ENCODE measurements at places on chromosomes 12 and 14.

DNA sequence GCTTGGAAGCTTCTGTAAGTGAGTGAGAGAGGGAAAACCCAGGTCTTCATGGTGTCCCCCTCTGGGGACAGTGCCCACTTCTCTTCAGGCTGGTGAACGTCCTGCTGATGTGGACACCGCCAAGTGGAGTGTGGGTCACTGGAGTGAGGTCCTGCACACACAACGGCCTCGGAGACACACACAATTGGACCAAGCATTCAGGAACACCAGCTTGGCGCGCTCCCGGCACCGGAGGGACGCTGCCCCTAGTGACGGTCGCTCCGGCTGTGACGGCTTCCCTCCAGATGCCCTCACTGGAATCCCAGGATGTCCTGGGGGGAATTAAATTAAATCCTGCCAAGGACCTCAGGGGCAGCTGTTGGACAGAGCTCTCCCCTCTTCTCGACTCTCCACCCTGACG lies 123.1 kb downstream of the ZNF664 start:
- no peak for DNase-seq

GRCh38 chr14:95174184-95174792 lies 17.0 kb upstream of the DICER1 start:
- no peak for DNase-seq

DNA sequence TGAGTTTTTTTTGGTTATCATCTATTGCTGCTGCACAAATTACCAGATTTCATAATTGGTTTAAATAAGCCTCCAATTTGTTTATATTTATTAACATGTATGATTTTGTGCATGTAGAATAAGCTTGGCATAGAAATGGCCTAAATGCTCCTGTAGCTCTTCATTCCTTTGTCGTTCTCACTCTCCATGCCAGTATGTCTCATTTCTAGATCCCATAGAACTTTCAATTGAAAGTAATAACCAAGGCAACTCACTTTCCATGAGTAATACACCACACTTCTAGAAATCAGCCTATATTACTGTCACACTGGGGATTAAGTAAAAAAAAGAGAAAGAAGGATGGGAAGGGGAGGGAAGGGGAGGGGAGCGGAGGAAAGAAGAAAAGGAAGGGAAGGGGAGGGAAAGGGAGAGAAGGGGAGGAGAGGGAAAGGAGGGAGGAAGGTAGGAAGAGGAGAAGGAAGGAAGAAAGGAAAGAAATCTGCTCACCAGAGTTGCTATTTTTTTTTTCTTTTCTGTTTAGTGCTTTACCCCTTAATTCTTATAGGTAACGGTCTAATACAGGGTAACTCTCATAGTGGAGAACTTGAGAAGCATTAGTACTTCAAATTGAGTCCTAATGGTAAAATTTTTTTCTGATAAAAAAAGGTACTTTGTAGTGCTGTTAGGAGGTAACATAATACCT lies 45.6 kb downstream of the MDM2 start:
- DNase-seq = no peak

GRCh38 chr12:59405992-59406391 lies 189.8 kb upstream of the SLC16A7 start:
- no peak for DNase-seq

DNA sequence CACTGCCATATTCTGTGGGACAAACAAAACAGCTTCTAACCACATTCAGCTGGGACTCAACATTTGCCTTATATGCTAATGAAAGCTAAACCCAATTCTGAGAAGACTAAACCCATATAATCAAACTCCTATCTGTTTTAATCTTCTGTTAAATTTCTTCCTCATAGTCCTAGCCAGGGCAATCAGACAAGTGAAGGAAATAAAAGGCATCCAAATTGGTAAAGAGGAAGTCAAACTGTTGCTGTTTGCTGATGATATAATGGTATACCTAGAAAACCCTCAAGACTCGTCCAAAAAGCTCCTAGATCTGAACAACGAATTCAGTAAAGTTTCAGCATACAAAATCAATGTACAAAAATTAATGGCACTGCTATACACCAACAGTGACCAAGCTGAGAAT lies 157.1 kb downstream of the PHLDA1 start:
- no peak for DNase-seq

DNA sequence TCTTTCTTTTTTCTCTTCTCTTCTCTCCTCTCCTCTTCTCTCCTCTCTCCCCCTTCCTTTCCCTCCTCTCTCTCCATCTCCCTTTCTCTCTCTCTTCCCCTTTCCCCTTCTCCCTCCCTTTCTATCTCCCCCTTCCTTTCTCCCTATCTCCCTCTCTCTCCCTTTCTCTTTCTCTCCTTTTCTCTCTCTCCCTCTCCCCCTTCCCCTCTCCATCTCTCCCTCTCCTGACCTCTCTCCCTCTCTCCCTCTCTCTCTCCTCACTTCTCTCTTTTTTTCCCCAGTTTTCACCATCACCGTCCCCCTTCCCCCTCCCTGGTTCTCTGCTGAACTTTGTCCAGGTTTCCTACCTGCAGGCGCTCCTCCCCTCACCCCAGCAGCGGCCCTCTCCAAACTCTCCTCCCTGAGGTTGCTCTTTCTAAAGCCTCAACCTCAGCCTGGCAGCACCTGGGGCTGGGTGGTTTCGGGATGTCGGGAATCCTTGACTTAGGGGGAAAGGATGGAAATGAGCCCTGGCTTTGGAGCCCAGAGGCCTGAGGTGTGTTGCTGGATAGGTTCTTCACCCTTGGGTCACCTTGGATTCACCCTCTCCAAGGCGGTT lies 14.7 kb upstream of the TBX3 start:
- no peak for DNase-seq

GRCh38 chr14:75428230-75429104 lies 645 bp downstream of the JDP2 start:
- no peak for DNase-seq

DNA sequence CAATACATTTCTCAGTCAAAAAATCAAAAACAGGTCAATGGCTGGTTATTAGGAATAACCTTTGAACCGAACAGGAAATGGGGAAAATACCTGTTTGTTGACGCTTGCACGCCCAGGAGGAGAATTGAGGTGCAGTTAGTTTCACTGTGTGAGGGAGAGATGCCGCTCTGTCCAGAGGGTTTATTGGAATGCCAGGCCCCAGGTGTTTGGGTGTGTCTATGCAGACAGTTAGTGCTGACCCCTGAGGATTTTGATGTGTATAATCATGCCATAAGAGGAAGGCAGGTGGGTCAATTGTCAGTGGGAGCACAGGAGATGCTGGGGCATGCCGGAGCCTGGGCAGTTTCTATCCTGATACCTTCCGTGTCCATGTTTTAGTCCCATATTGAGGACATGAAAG lies 100.8 kb upstream of the DIO3 start:
- no peak for DNase-seq

DNA sequence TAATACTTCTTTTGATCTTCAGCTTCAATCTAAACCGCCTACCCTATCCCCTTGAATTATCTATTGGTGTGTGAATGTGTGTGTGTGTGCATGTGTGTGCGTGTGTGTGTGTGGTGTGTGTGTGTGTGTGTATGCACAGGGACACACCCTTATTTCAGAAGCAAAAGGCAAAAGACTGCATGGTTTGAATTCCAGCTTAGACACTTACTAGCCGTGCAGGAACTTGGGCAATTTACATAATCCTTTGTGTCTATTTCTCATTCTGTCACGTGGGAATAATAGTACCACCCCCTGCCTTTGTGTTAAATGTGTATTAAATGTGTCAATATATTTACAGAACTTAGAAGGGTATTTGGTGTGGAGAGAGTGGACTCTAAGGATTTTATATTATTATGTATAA lies 251.7 kb downstream of the TMEM132C start:
- no peak for DNase-seq

DNA sequence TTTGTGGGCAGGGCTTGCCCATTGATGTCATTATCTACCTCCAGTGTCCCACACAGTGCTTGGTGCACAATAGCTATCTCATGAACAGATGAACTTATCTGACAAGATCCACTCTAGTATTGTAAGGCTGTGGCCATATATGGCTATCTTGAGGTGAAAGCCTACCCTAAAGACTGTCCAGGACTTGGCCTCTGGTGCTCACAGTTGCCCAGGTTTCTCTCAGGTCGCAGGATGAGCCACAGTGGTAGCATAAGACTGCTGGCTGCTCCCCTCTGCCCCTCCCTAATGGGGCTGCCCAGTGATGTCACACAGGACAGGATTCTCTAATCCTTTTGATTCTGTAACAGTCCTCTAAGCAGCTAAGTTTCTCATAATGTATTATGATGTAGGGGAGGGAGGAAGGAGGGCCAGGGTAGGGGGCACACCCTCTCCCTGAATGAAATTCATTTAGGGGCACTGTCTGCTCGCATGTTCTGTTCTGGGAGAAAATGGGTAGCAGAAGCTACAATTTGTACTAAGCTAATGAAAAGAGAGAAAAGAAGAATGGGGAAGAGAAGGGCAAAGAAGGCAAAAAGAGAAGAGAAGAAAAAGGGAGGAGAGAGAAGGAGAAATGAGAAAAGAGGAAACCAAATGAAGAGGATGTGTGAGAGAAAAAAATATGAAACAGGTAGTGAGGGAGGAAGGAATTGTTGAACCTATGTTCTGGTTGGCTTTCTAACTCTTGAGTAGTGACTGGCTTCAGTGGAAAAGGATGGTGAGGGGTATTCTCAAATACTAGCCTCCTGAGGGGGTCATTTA lies 3.4 kb upstream of the PPM1A start:
- DNase-seq = no peak

Measured in CD4-positive, alpha-beta T cell treated with Interleukin-15 for 1 hour (primary cell).